ENCODE measurements at places on chromosomes 7 and 10.

GRCh38 chr7:8365499-8366110 lies 67.8 kb upstream of the NXPH1 start:
- peak; percentile 0 for DNase-seq

DNA sequence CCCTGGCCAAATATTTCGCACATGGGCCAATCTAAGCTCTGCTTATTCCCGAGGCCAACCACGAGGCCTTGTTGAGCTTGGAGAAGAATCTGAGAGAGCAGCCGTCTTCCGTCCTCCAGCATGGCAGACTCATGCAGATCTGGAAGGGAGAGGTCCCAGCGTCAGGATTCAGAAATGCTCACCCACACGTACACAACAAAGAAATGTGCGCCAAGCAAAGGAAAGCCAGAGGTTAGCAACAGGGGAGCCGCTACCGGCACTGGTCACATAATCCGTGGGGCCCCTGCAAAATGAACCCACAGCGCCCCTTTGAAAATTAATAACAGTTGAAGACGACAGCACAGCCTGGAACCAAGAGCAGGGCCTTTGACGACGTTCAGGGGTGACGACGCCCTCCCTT lies 25.4 kb upstream of the PRKAG2 start:
- DNase-seq: no peak

- no peak for DNase-seq
Measured at GRCh38 chr10:9268176-9268575, 1213.7 kb downstream of the GATA3 start.

- peak; percentile 40 for DNase-seq
Measured at GRCh38 chr10:43735907-43736306, 87.2 kb upstream of the ZNF32 start.

GRCh38 chr10:102918817-102919245 lies 737 bp downstream of the CNNM2 start:
- peak; percentile 28 for DNase-seq

- DNase-seq: no peak
Measured at GRCh38 chr7:20661884-20662283, 46.4 kb downstream of the ABCB5 start.

DNA sequence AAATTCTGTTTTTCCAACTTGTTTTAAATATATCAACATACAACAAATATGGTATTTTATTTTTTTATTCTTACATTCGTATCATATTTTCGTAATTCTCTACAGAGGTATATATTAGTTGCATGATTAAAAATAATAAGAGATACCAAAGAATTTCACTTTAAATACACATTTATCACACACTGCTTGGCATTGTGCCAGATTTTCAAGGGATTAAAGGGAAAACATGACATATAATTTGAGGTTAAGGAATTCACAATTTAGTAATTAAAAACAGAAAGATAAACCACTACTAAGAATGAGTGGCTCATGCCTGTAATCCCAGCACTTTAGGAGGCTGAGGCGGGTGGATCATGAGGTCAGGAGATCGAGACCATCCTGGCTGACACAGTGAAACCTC lies 484.7 kb upstream of the SORCS1 start:
- no peak for DNase-seq

GRCh38 chr7:11193131-11193867 lies 219.6 kb downstream of the PHF14 start:
- DNase-seq: peak; percentile 41

DNA sequence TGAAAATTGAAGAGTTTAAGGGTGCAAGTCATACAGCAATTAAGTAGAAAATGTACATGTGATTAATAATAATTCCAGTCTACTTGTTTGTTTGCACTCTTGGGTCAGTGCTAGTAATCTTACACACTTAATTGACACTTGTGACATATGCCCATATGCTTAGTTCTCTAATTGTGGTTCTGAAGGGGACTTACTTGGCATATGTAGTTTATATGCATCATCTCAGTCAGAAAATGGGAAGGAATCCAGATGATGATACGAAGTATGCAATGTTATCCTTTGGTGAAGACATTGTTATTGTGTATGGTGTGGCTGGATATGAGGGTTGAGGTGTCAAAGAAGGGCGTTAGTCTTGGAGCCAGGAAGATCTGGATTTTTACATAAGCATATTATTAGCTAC lies 193.5 kb upstream of the HDAC9 start:
- DNase-seq: no peak
